Common myeloid progenitor, CD34-positive (primary cell): ENCODE measurements at places on chromosomes 7 and 10.
A peak's percentile ranks its signal among the peaks of the same experiment; 100 is the strongest.

GRCh38 chr7:109109558-109109957 is 539.9 kb downstream of the DNAJB9 start:
- DNase-seq, result no peak

DNA sequence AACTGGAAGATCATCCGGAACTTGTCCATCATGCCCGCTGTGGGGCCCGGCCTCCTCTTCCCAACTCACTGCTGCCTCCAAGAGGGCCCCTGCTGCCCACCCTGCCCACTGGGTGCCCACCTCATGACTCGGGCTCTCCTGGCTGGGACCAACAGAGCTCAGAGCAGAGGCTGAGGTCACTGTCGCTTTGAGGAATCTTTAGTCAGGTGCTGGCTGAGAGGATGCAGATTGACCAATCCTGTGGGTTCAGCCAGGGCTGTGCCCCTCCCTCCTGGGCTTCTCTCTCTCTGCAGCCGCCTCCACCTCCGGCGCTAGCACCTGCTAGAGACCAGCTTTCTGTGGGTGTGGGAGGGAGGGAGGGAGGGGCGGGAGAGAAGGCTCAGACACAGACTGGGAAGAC is at the start of gene CALHM1:
Gene CALHM1, minus strand, starts transcription at position 181 of the 400 bp plus-strand sequence. Its CDS starts 149 bp downstream, at position 32.
- DNase-seq, result peak; percentile 21

- no peak for DNase-seq
Observed at GRCh38 chr10:5604961-5605360, 61.4 kb downstream of the ASB13 start.

- DNase-seq, result no peak
Observed at GRCh38 chr7:20200361-20200760, 16.8 kb downstream of the MACC1 start.

- DNase-seq, result no peak
Observed at GRCh38 chr10:86664341-86665217, 3.7 kb upstream of the LDB3 start.

- DNase-seq, result no peak
Observed at GRCh38 chr7:44275957-44276570, 49.3 kb downstream of the CAMK2B start.
